ENCODE measurements at places on chromosomes 13 and 19.

DNA sequence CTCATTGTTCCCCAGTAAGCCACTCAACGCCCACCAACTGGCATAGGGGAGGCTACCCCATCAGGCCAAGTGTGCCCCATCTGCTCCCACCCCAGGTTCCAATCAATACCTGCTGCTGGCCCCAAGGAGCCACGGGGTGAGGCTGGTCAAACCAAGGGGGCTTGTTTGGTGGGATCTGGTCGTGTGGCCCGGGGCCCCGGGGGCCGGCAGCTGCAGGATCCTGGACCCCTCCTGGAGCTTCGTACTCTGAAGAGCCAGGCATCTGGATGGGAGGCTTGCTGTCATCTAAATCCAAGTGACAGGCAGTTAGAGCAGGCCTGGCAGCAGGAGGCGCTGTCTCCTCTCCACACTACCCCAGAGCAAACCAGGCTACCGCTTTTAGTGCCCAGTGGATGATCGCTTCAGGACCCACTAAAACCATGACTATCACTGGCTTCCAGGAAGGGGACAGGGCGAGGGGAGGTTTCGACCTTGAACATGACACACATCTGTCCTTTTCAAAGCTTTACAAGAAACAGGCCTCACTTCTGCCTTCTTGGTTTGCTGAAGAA is 14.2 kb downstream of the CHERP start:
- no peak for DNase-seq

GRCh38 chr13:99085139-99085807 is 107.4 kb upstream of the DOCK9 start:
- no peak for DNase-seq

GRCh38 chr13:71464686-71465085 is 402.3 kb downstream of the DACH1 start:
- DNase-seq, result no peak

GRCh38 chr13:99663185-99663825 is 162.0 kb downstream of the TM9SF2 start:
- DNase-seq, result no peak

Data from D721Med (cell line).